ENCODE measurements at places on chromosomes 5 and 9. TPM values are rescaled to one million over a fixed set of nuclear protein-coding genes. Genes with fewer than 3 reads are reported as not detected.

SEMA6A gene
- total RNA-seq = 0.26 TPM

AMBP gene
- 0.17 TPM for total RNA-seq

ADAMTS16 gene
- 0.17 TPM for total RNA-seq

CLINT1 gene
- 82.4 TPM for total RNA-seq

PRR7 gene
- total RNA-seq = 2.1 TPM

MAMDC2 gene
- 5.4 TPM for total RNA-seq

TICAM2 gene
- 8.8 TPM for total RNA-seq

TIMD4 gene
- total RNA-seq = not detected

AFAP1L1 gene
- total RNA-seq = 9.5 TPM

GZMA gene
- not detected for total RNA-seq

NXNL2 gene
- 1.3 TPM for total RNA-seq

FRMPD1 gene
- total RNA-seq = not detected

HACD4 gene
- 12.3 TPM for total RNA-seq

SLIT3 gene
- 8.0 TPM for total RNA-seq

GLRA1 gene
- total RNA-seq = not detected

SV2C gene
- not detected for total RNA-seq

GDF9 gene
- total RNA-seq = under 0.01 TPM

HTR4 gene
- total RNA-seq = not detected

C5 gene
- total RNA-seq = 7.3 TPM

TMEM171 gene
- under 0.01 TPM for total RNA-seq

BARHL1 gene
- not detected for total RNA-seq

DBH gene
- not detected for total RNA-seq

FOXI1 gene
- not detected for total RNA-seq

DDX41 gene
- 76.5 TPM for total RNA-seq

HSPB3 gene
- 21.1 TPM for total RNA-seq
